AG09319 (cell line): ENCODE measurements at places on chromosomes 4 and X.

DNA sequence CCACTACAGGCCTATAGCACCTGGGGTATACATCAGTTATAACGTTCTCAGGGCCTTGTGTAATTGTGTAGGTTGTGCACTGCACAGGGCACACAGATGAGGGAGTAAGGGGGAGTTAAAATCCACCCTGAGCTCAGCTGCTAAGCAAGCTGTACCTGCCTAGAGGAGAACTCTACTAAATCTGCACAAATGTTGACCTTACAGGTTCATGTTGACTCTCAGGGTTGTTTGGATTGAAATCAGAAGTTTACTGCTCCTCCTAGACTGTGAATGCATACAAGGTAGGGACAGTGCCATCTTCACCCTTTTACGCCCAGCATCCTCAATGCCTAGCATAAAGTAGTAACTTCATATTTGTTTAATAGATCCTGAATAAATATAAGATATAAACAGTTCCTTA, 89.8 kb downstream of the SMARCA1 start:
- no peak for DNase-seq

DNA sequence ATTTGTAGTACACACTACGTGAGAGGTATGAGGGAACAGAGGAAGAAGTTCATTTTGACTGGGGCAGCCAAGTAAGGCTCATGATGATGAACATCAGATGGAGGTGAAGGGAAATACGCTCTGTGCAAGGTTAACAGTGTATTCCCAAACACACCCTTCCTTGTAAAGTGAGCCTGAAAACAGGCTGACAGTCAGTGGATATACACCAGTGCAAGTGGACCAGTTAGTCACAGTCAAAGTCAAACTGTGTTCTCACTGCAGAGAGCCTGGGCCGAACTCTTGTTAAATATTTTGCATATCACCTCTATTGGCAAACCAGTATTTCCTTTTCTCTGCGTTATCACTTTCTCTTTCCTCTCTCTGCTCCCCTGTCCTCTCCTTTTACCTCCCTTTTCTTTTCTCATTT, 23.4 kb upstream of the RHOH start:
- no peak for DNase-seq

DNA sequence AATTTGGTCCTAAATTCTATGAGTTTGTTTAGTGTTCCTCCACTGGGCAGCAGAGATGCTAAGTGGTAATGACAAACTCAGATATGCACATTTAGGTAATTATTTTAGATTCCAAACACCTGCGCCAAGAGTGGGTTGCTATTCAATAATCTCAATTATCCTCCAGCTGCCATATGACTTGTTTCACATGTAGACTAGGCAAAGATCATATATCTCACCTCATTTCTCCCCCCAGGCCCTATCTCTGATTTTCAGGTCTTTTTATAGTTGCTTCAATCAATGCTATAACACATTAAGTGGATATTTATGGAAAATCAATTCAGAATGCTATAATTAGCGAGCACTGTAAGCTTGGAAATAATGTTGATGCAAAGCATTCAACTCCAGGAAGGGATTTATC, 217.6 kb downstream of the KCTD8 start:
- no peak for DNase-seq

DNA sequence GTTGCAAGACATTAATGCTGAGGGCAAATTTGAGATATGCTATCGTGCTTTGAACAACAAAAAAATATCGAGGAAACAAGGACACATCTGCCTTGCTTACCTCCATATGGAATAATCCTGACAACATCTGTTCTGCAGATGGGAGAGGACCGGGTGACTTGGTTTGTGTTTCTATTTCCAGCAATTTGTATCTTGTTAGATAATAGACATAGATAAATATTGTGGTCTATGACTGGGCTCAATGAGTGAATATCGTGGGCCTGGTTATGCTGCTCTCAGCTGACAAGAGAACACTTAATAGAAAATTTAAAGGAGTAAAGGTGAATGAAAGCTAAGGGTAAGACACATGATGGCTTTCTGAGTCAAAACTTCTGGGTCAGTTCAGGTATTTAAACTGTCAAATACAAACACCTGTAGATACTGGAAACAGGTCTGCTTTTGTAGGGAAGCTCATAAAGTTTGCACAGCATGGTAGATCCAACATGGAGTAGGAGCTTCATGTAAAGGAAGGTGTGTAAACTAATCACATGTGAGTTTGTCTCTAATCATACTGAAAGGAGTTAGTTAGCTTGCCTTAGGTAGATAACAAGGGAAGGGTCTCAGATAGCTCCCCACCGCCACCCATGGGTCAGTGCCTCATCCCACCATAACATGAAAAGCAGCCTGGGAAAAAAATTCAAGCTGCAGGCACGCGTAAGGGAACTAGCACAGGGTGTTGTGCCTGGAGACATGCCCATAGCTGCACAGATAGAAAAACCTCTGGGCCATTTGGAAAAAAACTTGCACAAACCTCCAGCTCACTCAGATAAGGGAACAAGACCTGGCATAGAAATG, 904.1 kb upstream of the EPHA5 start:
- DNase-seq = peak; percentile 35

DNA sequence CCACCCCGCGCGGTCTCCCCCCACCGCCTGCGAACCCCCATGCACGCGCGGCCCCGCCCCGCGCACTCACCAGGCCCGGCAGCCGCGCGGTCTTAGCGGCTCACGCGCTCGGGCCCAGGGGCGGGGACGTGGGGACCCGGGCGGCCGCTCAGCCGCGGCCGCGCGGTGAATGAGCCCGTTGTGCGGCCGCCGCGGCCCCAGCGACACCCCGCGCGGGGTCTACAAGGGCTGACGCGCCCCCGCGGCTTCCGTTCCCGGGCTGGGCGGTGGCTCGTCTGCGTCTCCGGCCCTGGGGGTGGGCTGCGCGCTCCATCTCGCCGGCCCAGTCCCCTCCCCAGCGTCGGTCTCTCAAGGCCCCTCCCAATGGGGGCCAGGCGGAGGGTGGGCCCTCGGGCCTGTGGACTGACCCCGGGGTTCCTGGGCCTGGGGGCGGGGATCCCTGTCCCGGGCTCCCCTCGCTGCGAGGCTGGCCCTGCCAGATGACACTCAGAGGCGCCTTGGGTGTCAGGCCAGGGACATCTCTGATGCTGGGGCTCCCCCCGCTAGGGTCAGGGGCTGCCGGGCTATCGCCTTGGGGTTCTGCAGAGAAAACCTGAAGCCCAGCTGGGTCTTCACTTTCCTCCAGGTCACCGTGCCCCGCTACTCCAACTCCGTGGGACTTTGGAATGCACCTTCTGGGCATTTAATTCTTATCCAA, 4.3 kb upstream of the SLC26A1 start:
- DNase-seq = no peak

- DNase-seq = no peak
These were observed 45.4 kb downstream of the SCD5 start for GRCh38 chr4:82753238-82753637.

DNA sequence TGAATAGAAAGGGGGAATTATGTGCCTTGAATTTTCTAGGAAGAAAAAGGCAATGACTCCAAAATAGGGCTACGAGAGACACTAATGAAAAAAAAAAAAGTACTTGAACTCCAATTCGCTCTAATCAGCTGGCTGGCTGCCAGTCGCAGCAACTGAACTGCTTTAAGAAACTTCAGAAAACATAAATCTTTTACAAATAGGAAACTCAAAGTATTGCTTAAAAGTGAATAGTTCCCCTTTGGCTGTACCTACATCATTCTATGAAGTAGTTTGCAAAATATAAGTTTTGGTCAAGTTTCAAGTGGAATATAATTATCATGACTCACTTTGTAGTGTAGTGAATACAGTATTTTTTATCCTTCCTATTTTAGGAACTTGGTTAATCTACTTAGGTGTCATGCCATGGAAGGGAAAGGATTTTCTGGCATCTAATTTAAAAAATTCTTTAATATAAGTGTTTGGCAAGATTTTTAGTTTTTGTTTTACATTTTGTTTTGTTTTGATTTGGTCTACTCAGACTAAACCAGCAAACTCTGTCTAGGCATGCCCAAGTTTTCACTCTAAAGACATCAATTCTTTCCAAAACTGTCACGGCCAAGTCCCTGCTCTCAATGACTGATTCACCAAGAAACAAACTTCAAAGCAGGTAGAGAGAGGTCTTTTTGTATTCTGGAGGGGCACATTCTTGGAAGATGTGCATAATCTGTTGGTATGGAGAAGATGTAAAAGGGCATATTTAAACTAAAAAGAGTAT, 382.4 kb upstream of the GALNT7 start:
- DNase-seq = no peak

DNA sequence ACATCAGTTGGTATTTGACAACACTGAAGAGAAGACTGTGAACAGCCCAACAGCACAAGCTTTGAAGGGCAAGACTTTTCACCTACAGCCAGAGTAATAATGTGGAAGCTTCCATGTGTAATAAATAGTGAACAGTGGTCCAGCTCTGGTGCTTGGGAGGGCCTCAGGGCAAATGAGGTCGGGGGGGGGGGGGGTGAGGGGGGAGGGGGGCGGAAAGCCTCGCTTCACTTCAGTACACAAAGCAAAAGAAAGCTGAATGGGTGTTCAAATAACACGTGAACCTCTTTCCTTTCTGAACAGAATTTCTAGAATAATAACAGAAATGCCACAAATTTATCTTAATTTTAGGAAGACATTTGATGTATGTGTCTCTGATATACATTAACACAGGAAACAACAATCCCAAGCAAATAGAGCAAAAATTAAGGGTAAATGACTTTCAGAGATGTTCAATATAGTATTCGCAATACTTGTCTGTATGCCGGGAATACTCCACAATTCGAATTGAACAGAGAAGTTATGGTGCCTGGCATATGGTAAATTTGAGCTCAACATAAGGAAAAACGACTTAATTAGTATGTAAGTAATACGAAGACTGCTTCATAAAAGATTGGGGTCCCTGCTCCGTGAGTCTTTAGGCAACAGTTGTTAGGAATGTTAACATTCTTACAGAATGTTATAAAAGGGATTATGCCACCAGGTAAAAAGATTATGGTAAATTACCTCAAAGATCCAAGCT, 92.6 kb downstream of the FRYL start:
- no peak for DNase-seq

GRCh38 chrX:130109429-130110378, 593 bp downstream of the ELF4 start:
- DNase-seq = no peak

GRCh38 chrX:148365233-148365632, 135.2 kb upstream of the AFF2 start:
- DNase-seq = no peak

- no peak for DNase-seq
These were observed 120.3 kb upstream of the USP9X start for GRCh38 chrX:40964633-40965586.

- no peak for DNase-seq
These were observed 111.6 kb downstream of the FRYL start for GRCh38 chr4:48668254-48669017.

GRCh38 chr4:86847571-86847970, 1.6 kb downstream of the SLC10A6 start:
- no peak for DNase-seq

GRCh38 chr4:24853142-24853541, 57.8 kb downstream of the SOD3 start:
- no peak for DNase-seq

GRCh38 chr4:138639018-138639741, 376.4 kb upstream of the NOCT start:
- no peak for DNase-seq

GRCh38 chr4:103306870-103307375, 108.8 kb upstream of the CENPE start:
- DNase-seq = no peak

- no peak for DNase-seq
These were observed 99.6 kb upstream of the AFAP1 start for GRCh38 chr4:8039290-8039689.

DNA sequence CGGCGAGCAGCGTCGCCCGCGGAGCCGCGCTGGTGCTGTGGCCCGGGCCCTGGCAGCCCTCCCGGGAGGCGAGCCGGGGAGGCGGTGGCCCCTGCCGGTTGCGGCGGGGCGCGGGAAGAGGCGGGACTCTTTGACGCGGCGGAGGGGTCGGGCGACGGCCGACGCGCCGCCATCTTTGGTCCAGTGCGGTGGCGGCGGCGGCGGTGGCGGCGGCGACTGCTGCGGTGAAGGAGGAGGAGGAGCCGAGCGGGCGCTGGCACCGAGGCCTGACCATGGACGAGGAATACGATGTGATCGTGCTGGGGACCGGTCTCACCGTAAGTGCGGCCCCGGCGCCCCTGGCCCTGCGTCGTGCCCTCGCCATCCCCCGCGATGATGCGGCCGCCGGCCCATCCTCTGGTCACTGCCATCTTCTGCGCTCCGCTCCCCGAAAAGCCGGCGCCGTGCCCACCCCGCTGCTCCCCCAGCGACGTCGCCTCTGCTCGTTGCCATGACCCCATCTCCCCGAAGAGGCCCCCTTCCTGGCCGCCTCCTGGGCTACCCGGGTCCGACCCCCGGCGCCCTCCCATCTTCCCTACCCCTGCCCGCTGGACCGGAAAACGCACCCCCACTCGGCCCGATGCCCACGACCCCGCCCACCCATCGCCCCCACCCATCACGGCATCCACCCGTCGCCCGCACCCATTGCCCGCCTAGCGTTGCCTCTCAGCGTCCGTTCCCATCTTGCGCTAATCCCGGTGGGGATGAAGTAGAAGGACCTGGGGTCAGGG, at the start of gene GDI1:
Gene GDI1 (plus strand): TSS at position 172 of the 770 bp plus-strand sequence. CDS start 101 bp downstream, at position 273.
- DNase-seq = no peak

GRCh38 chr4:104416725-104417356, 77.9 kb downstream of the CXXC4 start:
- no peak for DNase-seq

- no peak for DNase-seq
These were observed 49.7 kb upstream of the SLC16A2 start for GRCh38 chrX:74371425-74372222.

DNA sequence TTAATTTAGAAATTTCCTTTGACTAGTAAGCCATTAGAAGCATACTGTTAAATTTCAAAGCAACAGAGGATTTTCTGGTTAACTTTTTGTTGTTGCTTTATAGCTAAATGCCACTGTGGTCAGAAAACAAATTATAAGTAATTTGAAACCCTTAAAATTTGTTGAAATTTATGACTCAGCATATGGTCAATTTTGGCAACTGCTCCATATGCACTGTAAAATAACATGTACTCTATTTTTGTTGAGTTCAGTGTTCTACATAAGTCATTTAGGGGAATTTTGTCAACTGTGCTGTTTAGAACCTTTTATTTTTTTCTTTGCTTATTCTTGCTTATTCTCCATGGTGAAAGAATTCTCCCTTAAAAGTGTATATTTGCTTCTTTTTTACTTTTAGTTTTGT, 28.6 kb downstream of the SCLT1 start:
- DNase-seq = peak; percentile 32

DNA sequence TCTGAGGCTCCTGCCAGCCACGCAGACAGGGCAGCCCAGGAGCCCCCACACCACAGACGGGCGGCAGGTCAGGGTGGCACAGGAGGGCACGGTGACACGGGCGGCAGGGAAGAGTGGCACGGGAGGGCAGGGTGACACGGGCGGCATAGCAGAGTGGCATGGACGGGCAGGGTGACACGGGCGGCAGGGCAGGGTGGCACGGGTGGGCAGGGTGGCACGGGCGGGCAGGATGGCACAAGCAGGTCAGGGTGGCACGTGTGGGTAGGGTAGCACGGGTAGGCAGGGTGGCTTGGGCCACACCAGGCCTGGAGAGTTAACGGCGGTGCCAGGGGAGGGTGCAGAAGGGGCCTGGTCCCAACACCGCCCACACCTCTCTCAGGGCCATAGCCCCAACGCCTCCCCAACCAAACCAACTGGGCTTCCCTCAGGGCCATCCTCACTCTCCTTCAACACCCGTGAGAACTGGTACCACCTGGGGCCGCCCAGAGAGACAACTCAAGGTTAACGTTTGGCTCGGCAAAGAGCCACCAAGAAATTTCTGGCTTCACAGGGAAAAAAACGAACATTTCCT, 3.4 kb downstream of the CTBP1 start:
- DNase-seq = no peak
